ENCODE measurements at places on chromosomes 4 and X.

DNA sequence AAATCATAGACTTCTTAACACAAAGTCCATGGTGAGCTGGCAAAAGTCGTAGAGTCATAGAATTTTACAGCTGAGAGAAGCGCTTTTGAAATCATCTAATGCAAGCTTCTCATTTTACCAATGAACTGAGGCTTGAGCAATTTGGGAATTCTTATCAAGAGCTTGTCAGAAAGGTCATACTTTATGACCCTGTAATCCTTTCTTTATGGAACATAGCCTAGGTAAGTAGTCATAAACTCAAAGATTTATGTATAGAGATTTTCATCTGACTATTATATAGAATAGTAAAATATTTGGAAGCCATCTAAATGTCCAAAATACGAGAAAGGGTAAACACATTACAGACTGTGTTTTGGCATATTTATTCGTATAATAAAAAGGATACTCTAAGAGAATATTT is 563.5 kb downstream of the PCDH7 start:
- no peak for DNase-seq

DNA sequence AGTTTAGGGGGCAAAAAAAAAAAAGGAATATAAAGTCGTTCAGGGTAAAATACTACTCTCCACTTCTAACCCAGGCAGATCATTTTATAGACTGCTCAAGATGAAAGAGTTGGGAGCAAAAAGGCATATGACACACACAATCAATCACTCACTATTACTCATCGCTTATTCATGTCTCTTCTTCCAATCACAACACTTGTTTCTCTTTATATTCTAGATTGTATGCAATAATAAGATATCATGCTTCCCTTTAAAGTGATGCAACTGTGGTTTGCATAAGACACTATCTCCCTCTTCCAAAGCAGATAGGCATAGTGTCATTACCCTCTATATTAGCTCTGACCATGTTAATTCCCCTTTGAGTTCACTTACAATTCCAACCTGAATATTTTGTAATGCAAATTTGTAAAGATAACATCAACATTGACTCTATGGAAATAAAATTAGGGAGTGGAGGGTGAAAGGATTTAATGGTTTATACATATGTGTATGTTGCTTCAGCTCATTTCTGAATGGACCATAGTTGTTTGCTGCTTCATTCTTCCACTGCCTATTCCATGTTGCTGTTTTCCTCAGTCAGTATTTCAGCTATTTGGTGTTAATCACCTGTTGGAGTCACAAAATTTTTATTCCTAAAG is 154.9 kb upstream of the EPHA5 start:
- DNase-seq: no peak

DNA sequence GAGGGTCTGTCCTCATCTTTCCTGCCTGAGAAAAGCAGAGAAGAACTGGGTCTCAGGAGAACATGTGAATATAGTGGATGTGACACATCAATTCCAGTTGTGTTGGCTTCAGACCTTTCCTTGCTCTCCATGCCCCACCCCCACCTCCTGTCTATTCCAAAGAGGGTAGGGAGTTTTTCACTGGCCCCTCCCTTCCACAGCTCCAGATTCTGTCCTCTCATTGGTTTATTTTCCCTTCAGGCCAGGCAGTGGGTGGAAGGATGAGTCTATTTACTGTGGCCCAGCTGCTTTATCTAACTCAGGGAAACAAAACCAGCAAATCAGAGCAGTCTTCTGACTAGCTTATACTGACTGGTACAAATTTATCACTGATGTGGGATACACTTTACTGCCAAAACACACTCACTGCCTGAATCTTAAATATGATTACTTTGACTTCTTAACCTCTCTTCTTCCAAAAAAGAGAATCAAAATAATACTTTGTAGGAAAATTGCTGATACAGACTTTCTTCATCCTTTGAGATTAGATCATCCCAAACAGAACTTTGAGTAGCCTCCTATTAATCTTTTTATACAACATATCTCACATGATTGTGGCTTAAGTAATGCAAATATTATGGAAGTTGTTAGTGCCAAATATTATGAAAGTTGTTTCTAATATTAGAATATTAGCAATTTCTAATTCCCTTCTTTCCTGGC is 221.2 kb downstream of the MID1 start:
- DNase-seq: no peak

DNA sequence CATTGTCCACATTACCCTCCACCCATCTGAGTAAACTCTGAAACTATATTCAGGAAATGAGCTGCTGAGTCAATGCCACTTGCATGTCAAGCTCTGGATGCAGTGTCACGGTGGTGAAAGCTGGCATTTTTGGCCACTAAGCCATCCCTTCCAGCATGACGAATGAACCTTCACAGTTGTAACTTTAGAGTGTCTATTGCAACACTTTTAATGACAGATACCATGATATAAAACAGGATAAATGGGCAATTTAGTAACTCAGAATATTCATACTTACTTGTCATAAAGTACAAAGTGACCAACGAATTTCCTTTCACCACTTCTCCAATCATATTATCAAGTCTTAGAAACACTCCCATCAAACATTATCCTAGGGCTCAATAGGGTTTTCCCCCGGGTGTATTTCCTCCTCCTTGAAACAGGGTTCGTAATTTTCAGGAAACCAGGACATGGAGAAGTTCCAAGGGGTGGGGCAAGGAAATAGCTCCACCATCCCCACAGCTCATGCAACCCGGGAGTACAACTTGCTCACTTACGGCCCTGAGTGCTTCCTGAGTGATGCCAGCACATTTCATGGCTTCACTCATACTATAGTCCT is 73.1 kb downstream of the MTHFD2L start:
- no peak for DNase-seq

GRCh38 chr4:20391198-20391597 is 139.5 kb downstream of the SLIT2 start:
- no peak for DNase-seq

- DNase-seq: no peak
Measured at GRCh38 chrX:69234624-69235023, 69.4 kb upstream of the PJA1 start.

- no peak for DNase-seq
Measured at GRCh38 chr4:186845137-186845842, 121.6 kb upstream of the FAT1 start.

- no peak for DNase-seq
Measured at GRCh38 chr4:91212211-91212610, 1085.0 kb downstream of the CCSER1 start.

DNA sequence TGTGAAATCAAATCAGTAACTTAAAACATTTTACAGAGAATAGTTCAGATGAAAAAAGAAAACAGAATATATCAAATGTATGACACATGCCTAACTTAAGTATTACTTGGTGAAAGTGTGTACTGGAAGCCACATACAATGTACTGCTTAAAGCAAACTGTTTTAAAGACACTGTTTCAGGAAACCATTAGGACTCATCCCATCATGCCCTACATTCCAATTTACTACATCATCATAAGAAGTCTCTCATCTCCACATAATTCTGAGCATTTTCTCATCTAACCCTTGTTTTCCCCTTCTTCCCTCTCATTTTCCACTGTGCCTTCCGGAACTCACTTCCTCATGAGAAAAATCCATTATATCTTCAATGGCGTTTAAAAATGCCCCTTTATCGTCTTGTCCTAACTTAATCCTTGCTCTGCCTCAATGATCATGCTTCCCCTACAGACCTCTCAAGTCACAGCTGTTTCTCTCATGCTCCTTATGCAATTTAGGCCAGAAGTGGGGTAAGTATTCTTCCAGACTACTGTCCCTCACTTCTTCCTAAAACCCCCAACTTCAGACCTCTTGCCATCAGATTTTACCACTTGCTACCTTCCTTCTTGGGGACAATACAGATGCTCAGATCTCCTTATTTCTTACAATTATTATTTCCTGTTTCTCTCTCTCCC is 26.8 kb upstream of the FGF5 start:
- no peak for DNase-seq

DNA sequence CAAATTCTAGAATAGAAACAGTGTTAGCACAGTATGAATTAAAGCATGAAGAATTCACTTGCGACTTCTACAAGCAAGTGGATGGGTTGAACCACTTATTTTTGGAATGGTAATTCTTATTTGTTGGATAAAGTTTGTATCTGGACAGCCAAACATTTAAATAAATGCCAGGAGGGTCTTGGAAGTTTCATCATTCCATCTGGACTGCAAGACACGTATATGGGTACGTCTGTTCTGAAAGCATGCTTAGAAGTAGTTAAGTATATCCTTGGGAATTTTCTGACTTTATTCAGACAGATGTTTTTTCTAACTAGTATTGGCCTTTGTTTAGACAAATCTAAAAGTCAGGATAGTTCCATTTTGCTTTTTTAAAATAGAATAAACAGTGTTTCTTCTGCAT is 77.5 kb upstream of the CASK start:
- DNase-seq: no peak

GRCh38 chrX:74171465-74171864 is 132.5 kb upstream of the ZCCHC13 start:
- no peak for DNase-seq

DNA sequence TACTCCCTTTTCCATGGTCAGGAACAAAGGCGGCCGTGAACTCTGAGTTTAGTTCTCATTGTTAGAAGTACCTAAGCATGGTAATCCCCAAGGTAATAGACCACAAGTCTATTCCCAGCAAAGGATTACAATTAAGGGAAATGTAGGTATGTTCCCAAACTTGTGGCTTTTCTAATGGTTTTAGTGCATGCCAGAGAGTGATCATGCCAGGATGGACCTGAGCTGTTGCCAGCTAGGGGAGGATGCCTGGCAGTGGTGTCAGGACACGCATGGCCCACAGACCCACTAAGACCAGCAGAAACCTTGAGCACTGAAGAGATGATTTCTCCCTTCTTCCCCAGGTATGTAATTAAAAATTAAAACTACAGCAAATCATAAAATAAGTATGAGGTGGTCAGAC is 60.8 kb downstream of the COQ2 start:
- DNase-seq: no peak

- DNase-seq: peak; percentile 56
Measured at GRCh38 chrX:24149351-24150050, at the start of gene ZFX. TSS of gene ZFX (plus strand) at chrX:24149729. CDS start at chrX:24172743, 23,014 bp downstream.

- DNase-seq: peak; percentile 70
Measured at GRCh38 chrX:108736509-108737479, at the start of gene IRS4. TSS of gene IRS4 (minus strand) at chrX:108736563.

GRCh38 chrX:45842207-45842925 is 641.7 kb upstream of the DIPK2B start:
- DNase-seq: no peak

- no peak for DNase-seq
Measured at GRCh38 chr4:52655506-52655905, 3.6 kb downstream of the USP46 start.

GRCh38 chr4:156495836-156496235 is 475.8 kb downstream of the PDGFC start:
- no peak for DNase-seq

- DNase-seq: no peak
Measured at GRCh38 chr4:136680271-136680670, 852.0 kb downstream of the PCDH18 start.
